ENCODE measurements at places on chromosomes 16 and 17.
A peak's percentile ranks its signal among the peaks of the same experiment; 100 is the strongest.

- no peak for DNase-seq
Observed at GRCh38 chr16:57609541-57610401, 18.7 kb upstream of the ADGRG1 start.

DNA sequence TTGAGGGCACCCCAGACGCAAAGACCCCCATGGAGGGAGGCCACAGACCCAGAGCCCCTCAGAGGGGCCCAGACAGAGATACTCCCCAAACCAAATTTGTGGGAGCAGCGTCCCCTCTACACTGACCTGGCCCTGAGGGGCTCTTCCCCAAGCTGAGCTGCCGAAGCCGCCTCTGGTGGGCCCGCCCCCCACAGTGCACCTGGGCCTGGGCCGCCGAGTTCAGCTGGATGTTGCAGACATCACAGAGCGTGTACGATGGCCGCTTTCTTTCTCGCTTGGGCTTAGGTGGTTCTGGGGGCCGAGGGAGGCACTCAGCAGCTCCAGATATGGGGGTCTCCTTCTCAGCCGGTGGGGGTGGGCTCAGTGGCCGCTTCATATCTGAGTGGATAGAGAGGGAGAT, 12.3 kb upstream of the C17orf113 start:
- no peak for DNase-seq

DNA sequence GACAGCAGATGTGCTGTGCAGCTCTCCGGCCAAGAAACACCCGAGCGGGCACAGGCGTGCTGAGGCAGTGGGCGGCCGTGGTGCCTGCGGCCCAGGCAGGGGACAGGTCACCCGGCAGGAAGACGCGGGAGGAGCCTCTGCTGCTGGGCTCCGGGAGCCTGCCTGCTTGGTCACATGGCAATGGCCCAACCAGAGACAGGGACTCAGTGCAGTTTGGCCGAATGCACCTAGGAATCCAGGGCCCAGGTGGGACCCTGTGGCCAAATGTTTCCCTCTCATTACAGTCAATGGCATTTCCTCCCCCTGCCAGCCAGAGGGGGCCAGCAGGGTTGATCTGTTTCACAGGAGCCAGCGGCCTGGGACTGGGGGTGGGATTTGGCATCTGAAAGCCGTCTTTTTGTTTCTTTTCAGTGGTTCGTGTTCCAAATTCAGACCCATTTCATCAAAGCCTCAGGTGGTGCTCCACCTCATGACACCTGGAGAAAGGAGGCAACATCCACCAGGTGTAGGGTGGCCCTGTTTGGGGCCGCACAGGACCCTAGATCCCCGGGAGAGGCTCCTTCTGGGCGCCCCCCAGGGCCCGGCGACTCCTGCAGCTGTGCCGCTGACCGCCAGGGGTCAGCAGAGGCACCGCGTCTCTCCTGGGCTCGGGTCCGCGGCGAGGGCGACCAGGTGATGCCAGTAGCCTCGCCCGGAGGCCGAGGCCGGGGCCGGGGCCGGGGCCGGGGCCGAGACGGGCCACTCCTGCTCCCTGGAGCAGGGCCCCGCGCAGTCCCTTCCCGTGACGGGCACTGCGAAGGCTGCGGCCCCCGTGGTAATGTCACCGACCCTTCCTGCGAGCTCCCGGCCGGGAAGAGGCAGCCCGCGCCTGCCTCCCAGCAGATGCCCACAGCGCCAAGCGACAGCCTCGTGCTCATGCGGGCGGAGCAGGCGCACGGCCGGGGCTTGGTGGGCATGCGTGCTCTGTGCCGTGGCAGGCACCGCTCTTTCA, 118.5 kb downstream of the C16orf78 start:
- peak; percentile 95 for DNase-seq

GRCh38 chr17:28100936-28101335, 58.5 kb downstream of the NLK start:
- no peak for DNase-seq

GRCh38 chr17:68624381-68624780, 23.2 kb upstream of the FAM20A start:
- DNase-seq, result no peak

DNA sequence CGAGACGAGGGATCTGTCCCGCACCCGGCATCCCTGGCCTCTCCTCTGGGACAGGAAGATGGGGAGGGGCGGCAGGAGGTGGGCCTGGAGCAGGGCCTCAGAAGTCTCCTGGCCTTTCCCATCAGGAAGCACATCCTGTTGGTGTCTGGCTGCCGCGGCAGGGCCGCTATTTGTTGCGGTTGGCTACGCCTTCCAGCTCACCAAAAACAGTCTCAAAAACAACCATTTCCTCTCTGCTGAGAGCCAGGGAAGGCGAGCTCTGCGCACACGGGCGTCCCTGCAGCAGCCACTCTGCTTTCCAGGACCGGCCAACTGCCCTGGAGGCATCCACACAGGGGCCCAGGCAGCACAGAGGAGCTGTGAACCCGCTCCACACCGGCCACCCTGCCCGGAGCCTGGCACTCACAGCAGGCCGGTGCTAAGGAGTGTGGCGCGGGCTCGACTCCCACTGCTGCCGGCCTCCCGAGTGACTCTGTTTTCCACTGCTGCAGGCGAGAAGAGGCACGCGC, at the start of gene TMEM204:
Gene TMEM204 (plus strand): TSS at position 224 of the 509 bp plus-strand sequence. CDS start 610 bp downstream, outside the sequence.
- no peak for DNase-seq

GRCh38 chr17:40588552-40588951, 23.3 kb upstream of the CCR7 start:
- DNase-seq, result no peak

- no peak for DNase-seq
Observed at GRCh38 chr17:4043862-4044261, 79.6 kb upstream of the ATP2A3 start.

GRCh38 chr17:56723421-56723820, 110.3 kb downstream of the C17orf67 start:
- no peak for DNase-seq

All from 8988T (cell line).